Activated T-cell treated with anti-CD3 and anti-CD28 coated beads for 24 hours (primary cell): ENCODE measurements at places on chromosomes 6 and 20.

GRCh38 chr20:38246357-38247165 lies 14.0 kb downstream of the KIAA1755 start:
- DNase-seq: no peak

DNA sequence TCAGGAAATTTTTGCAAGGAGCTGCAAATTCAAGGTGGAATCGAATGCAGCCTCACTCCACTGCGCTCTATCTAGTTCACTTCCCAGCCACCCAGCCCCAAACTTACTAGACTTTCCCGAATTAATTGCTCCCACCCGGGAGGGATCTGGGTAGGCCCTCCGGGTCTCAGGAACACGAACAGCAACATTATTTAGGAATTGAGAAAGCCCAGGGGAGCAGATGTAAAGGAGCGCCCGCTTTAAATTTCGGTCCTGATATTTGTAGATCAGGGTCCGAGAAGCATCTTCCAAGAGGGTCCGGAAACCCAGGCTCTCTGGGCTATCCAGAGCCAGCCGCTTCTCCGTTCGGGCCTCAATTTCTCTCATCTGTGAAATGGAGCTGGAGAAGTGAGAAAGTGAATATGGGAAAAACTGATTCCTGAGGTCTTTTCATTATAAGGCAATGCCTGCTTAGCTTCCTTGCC lies 490 bp upstream of the ID1 start:
- no peak for DNase-seq

- DNase-seq: no peak
Observed at GRCh38 chr20:49132995-49133478, 55.1 kb downstream of the STAU1 start.

DNA sequence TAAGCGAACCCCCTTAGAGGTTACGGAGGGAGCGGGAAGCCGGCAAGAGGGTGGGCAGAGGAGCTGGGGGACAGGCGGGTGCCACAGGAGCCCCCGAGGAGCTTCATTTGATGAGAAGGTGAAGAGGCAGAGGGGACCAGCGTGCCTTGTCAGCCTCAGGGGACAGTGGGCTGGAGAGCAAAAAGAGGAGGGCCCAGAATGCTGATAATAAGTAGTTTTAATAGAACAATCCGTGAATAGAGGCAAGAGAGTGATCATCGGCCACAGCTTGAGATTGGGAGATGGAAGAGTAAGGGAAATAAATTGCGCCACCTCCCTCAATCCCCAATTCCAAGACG lies 1.3 kb downstream of the COL19A1 start:
- DNase-seq: no peak

- peak; percentile 65 for DNase-seq
Observed at GRCh38 chr20:64083378-64083803, 807 bp downstream of the LKAAEAR1 start.

- DNase-seq: peak; percentile 71
Observed at GRCh38 chr6:73452107-73452461, at the start of gene CGAS. CGAS (minus strand) TSS chr6:73452297; CDS start chr6:73452181, 116 bp downstream.

- DNase-seq: no peak
Observed at GRCh38 chr20:22966787-22967464, 68.2 kb upstream of the SSTR4 start.

DNA sequence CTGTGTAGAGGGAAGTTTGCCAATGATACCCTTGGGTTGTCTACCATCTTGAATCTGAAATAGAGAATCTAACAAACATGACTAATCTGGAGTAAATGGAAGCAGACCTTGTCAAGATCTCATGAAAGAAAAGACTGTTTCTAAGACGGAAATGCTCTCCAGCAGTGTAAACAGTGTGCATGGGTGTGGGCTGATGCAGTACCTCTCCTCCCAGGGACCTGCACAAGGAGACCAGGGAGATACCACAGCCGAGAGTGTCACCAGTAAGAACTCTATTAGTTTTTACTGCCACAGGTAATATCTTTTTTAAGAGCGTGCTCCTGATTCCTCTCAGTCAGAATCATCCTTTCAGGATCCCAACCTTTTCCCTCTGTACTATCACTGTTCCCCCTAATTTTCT lies 513.3 kb upstream of the SOX4 start:
- no peak for DNase-seq

DNA sequence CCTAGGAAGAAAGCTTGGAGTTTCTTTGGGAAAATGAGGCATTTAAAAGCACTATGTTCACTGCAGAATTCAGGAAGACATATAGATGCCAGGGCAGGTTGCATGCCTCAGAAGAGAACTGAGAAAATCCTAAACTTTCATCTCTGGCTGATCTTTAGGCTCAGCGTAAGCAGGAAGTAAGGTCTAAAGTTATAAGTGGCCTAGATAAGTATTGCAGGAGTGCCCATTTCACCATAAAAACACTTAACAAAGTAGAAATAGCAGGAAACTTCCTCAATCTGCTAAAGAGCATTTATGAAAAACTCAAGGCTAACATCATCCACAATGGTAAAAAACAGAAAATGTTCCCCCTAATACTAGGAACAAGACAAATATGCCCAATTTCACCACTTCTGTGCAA lies 320.3 kb downstream of the BMP2 start:
- DNase-seq: no peak

- DNase-seq: peak; percentile 70
Observed at GRCh38 chr6:43509984-43510826, at the start of gene LRRC73. LRRC73 (minus strand) TSS chr6:43510346; CDS start chr6:43509785, 561 bp downstream.

DNA sequence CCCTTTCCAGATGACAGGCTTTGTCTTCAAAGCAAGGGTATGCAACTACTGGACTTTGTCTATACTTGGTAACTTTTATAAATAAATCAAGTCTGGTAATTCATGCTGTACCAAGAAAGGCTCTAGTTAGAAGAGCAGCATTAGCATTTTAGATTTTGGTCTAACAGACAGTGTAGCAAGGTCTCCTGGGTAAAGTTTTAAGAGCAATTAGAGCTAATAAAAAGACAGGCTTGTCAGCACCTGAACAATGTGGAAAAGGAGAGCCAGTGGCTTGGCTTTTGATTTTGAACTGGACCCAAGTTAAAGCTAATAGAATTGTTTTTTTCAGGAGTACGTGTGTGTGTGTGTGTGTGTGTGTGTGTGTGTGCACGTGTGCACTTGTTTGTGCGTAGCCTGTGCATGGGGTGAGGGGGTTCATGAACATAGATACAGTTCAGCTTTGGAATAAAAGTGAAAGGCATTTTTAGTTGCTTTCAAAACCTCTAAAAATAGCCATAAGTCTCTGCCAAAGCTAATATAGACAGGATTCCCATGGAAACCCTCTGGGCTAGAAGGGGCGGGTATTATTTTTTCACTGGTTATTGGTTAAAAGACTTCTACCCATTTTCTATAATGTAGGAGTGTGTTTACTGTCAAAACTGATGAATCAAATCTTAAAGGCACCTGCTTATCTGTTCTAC lies 138.4 kb downstream of the KCNQ5 start:
- DNase-seq: no peak
